Esophagus muscularis mucosa (tissue), 4 donors: ENCODE measurements at places on chromosomes 2 and 18. TPM values are rescaled to one million over a fixed set of nuclear protein-coding genes. Genes with fewer than 3 reads are reported as not detected.

- no peak for DNase-seq
Observed at GRCh38 chr2:102396012-102396411, 26.9 kb upstream of the IL18RAP start.

Gene RAD51AP2
- total RNA-seq = not detected

DNA sequence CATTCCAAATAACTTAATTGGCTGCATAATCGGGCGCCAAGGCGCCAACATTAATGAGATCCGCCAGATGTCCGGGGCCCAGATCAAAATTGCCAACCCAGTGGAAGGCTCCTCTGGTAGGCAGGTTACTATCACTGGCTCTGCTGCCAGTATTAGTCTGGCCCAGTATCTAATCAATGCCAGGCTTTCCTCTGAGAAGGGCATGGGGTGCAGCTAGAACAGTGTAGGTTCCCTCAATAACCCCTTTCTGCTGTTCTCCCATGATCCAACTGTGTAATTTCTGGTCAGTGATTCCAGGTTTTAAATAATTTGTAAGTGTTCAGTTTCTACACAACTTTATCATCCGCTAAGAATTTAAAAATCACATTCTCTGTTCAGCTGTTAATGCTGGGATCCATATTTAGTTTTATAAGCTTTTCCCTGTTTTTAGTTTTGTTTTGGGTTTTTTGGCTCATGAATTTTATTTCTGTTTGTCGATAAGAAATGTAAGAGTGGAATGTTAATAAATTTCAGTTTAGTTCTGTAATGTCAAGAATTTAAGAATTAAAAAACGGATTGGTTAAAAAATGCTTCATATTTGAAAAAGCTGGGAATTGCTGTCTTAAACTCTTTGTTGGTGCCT lies 1.4 kb downstream of the PCBP1 start:
- DNase-seq = no peak

- DNase-seq = no peak
Observed at GRCh38 chr18:21141668-21142422, 30.2 kb upstream of the ROCK1 start.

DNA sequence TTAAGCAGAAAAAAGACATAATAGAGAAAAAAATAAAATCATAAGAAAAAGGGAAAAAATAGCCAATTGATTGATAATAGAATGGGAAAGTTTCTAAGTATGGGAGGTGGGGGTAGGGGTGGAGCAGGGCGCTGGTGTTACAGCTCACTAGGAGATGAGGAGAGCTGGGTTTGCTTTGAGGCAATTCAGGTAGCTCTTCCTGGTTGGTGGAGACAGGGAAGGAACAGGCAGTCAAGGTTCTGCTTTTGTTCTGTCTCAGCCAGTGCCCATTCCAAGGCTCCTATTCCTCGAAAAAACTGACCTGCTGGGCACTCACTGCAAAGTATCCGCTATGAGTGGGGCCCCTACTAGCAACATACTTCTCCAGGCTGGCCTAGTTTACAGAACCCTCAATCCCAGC lies 1.7 kb upstream of the CNNM4 start:
- DNase-seq = no peak

DNA sequence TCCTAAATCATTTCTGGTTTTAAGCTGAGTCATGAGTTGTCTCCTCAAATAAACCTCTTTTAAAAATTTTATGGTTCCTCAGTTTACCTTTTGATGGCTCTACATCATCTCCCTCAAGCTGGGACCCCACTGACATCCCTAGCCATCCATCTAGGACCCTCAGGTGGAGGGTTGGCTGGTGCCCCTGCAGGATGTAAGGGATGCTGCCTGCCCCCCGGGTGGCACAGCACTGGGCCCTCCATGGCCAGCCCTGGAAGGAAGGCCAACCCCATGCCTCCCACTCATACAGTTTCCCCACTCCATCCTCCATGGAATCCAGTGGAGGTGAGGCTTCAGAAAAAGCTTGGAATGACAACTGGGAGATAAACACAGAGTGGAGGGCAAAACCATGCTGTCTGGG lies 17.2 kb upstream of the GPC1 start:
- no peak for DNase-seq

Gene PLB1
- total RNA-seq = 2.5 TPM

Gene POMC
- 8.7 TPM for total RNA-seq

Gene DYNC1I2
- total RNA-seq = 108 TPM
